Stimulated activated CD8-positive, alpha-beta memory T cell treated with anti-CD3 and anti-CD28 coated beads, Interleukin-4, amount 100 ng/mL, for 1 hour (primary cell): ENCODE measurements at places on chromosomes 7 and 10.

GRCh38 chr10:630581-631073 is 58.8 kb downstream of the DIP2C start:
- no peak for DNase-seq

- DNase-seq: no peak
Observed at GRCh38 chr7:24727154-24728120, 29.8 kb downstream of the GSDME start.

GRCh38 chr7:99557940-99558305 is 519 bp upstream of the ZNF655 start:
- DNase-seq: no peak

DNA sequence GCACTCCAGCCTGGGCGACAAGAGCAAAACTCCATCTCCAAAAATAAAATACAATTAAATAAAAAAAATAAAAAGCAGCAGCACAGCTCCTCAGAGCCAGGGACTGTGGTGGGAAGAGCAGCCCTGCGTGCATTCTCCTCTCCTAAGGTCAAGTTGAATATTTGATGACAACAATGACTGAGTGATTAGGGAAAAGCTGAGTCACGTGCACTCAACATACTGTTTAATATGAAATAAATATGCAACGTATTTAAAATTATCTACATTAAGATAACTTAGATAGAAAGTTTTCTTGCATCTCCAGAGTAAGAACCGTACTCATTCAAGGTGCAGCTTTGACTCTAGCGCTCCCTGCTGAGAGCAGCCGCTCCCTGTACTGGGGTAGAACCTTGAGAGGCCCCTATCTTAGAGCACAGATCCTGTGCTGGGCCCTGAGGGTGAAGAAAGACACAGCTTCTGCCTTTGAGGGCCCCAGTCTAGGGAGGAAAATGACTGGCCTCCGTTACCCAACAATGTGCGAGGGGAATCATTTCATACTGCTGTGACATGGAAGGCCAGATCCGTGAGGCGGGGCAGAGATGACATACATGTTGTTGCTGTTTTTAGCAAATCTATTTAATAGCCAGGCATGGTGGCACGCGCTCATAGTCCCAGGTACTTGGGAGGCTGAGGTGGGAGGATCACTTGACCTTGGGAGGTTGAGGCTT is 81.1 kb downstream of the SVIL start:
- DNase-seq: no peak

DNA sequence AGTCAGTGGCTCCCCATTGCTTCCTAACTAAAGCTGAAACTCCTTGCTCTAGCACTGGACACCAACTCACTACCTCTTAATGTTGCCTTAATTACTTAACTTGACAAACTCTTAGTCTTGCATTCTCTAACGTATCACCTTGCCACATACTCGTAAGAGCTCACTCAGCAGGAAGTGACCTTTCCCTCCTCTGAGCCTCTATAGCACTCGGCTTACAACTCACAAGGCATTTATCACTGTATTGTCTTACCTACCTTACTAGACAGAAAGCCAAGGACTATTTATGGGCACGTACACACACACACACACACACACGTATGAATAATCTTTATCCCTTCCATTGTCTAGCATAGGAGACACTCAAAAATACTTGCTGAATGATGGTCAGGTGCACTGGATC is 21.2 kb downstream of the CEP41 start:
- DNase-seq: no peak

DNA sequence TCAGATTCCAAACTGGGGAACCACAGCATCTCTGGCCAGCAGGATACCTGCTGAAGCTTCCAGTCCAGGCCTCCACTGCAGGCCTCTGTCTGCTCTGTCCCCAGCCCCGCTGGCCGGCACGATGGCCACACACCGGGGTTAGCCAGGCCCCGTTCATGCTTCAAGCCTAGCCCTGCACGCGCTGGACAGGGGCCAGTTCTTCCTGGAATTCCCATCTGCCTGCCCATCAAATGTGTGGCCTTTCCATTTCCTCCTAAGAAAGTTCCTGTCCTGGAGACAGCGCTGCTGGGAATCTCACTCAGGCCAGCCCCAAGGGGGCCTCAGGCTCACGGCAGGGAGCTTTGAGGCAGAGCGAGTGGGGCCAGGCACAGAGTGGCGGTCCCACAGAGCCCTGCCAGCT is 18.0 kb downstream of the SH2B2 start:
- DNase-seq: no peak

GRCh38 chr10:51640120-51640819 is 59.1 kb downstream of the CSTF2T start:
- no peak for DNase-seq

DNA sequence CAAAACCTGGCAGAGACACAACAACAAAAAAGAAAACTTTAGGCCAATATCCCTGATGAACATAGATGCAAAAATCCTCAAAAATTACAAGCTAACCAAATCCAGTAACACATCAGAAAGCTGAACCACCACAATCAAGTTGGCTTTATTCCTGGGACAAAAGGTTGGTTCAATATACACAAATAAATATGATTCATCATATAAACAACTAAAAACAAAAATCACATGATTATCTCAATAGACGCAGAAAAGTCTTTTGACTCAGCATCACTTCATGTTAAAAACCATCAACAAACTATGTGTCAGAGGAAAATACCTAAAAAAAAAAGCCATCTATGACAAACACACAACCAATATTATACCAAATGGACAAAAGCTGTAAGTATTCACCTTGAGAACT is 283.5 kb downstream of the THSD7A start:
- no peak for DNase-seq

DNA sequence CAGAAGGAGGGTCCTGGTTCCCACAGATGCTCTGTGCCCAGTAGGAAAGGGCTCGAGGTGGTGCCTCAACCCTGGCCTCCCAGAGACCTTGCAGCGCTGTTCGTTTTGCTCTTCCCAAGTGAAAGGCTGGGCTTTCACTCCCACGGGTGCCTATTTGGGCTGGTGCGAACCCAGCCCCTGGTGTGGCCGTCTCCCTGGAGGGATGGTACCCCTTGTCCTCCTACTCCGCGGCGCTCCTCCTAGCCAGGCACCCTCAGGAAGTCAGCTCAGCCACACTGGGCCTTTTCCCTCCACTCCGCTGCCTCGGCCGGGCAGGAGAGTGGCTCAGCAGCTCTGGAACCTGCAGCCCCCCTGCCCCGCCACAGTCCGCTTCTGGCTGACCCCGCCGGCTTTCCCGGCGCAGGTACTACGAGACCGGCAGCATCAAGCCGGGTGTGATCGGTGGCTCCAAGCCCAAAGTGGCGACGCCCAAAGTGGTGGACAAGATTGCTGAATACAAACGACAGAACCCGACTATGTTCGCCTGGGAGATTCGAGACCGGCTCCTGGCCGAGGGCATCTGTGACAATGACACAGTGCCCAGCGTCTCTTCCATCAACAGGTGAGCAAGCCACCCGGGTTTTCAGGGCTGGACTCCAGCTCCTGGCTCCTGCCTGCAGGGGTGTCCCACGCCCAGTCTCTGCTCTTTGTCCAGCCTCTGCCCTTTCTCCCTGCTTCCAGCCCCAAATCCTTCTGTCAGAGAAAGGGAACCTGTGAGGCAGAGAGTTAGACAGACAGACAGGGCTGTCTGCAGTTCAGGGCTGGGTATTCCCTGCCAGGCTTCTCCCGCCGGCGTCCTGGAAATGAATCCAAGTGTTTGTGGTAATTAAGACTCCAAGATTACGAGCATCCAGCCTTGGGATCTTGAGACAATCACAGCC is 5.2 kb downstream of the PAX2 start:
- no peak for DNase-seq
